ENCODE measurements at places on chromosomes 7 and 10.
A peak's percentile ranks its signal among the peaks of the same experiment; 100 is the strongest.

GRCh38 chr7:137564677-137565076 lies 221.1 kb upstream of the PTN start:
- peak; percentile 13 for DNase-seq

GRCh38 chr10:132789659-132790148 lies 3.8 kb upstream of the NKX6-2 start:
- DNase-seq, result no peak

- DNase-seq, result no peak
Measured at GRCh38 chr7:13027321-13027720, 339.9 kb downstream of the ARL4A start.

GRCh38 chr10:77197544-77197943 lies 440.1 kb downstream of the KCNMA1 start:
- DNase-seq, result no peak

- DNase-seq, result peak; percentile 82
Measured at GRCh38 chr10:44724415-44725174, 186.5 kb upstream of the TMEM72 start.

DNA sequence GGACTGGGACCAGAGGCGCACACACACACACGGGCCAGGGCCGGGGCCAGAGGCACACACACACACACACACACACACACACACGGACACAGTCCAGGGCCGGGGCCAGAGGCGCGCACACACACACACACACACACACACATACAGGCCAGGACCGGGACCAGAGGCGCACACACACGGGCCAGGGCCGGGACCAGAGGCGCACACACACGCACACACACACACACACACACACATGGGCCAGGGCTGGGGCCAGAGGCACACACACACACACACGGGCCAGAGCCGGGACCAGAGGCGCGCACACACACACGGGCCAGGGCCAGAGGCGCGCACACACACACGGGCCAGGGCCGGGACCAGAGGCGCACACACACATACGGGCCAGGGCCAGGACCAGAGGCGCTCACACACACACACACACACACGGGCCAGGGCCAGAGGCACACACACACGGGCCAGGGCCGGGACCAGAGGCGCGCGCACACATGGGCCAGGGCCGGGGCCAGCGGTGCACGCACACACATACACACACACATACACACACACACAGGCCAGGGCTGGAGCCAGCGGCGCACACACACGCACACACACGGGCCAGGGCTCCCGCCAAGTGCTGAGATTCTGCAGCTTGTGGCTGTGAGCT lies 268.8 kb downstream of the ELFN1 start:
- no peak for DNase-seq

- no peak for DNase-seq
Measured at GRCh38 chr10:12568391-12569009, 219.2 kb downstream of the CAMK1D start.

DNA sequence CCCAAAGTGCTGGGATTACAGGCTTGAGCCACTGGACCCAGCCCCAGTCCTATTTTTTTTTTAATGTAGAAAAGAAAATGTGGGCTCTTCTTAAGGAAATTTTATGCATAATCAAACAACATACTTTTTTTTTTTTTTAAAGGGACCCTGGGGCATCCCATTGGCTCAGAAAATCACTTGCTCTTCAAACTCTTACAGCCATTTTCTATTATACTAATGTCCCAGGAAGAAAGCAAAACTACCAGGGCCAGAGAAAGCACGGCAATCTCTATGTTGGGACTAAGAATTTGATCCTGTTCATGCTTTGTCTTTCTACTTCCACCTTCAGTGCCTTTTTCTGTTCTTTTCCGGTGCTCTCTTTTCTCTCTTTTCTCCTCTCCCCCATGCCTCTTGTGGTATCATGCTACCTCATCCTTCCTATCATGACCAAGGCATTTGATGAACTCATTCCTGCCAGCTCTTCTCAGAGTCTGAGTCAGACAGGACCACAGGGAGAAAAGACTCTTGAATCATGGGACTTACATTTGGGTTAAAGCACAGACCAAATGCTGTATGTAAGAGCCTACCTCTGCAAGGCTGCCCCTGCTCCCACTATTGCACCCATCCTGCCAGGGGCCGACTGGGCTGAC lies 76.4 kb upstream of the CCNY start:
- DNase-seq, result peak; percentile 89

DNA sequence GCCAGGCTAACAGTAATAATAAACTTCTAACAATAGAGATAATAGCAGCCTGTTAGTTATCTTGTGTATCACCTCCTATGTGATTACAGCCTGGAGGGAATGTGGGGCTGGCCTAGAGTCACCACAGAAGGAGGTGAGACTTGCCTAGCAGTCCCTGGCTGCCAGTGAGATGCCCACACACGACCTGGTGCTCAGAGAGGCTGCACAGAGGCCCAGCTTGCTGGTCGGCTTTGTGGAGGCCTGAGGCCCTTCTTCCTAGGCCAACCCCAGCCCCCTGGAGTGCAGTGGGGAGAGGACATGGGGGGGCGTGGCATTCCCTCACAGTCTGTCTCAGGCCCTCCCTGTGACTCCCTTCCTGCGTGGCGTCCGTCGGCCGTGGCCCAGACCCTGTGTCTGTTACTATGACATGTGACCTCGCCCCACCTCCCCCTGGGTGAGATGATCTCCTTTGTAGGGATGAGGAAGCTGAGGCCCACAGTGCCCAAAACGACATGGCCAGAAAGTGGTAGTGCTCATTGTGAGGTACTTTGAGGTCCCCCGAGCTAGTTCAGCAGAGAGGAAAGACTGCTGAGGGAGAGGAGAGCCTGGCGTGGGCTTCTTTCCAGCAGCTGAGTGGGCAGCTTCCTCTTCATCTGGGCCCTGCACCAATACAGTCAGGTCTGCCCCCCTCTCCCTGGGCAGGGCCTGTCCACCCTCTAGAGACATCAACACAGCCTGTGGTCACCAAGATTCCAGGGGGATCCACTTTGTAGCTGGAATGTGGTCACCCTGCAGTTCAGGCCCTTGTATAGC lies 29.7 kb downstream of the UNC5B start:
- DNase-seq, result no peak

GRCh38 chr7:1028775-1029636 lies 15.3 kb upstream of the GPR146 start:
- peak; percentile 95 for DNase-seq

- no peak for DNase-seq
Measured at GRCh38 chr7:2665359-2665791, 22.6 kb upstream of the AMZ1 start.

GRCh38 chr10:99806091-99806490 lies 23.7 kb downstream of the ABCC2 start:
- no peak for DNase-seq

GRCh38 chr7:30196408-30196807 lies 61.6 kb downstream of the MTURN start:
- no peak for DNase-seq

- peak; percentile 40 for DNase-seq
Measured at GRCh38 chr10:122861711-122862161, 16.1 kb upstream of the CUZD1 start.

DNA sequence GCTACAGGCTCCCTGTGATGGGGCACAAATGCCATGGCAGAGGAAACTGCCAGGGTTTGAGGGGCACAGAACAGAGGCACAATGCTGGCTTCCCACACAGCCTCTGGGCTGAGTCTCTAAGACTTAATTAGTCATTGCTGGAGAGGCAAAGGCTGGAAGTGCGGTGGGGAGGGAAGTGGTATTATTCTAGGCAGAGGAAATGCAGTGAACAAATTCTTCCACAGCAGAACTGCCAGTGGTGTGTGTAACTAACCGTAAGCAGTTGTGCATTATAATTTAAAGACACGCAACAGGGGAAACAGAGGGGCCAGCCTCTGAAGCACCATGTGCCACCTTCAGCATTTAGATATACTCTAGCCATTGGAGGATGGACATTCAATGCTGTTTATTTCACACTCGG lies 12.8 kb downstream of the ICA1 start:
- no peak for DNase-seq

DNA sequence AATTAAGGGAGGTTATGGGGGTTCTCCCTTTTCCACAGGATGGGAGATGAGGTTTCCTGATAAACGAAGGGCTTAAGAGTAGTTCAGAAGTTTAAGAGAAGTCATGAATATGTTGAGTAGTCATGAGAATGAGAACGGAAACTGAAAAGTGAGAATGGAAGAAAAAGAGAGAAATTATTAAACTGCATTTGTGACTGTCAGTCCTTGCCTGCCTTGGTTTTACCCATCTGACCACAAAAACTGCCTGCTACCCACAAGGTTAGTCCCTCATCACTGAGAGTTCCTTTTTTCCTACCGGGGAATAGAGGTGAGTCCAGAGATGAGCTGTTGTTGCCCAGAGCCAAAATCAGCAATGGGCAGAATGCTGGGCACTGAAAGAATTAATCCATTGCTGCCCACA lies 174.1 kb upstream of the BET1 start:
- DNase-seq, result no peak

DNA sequence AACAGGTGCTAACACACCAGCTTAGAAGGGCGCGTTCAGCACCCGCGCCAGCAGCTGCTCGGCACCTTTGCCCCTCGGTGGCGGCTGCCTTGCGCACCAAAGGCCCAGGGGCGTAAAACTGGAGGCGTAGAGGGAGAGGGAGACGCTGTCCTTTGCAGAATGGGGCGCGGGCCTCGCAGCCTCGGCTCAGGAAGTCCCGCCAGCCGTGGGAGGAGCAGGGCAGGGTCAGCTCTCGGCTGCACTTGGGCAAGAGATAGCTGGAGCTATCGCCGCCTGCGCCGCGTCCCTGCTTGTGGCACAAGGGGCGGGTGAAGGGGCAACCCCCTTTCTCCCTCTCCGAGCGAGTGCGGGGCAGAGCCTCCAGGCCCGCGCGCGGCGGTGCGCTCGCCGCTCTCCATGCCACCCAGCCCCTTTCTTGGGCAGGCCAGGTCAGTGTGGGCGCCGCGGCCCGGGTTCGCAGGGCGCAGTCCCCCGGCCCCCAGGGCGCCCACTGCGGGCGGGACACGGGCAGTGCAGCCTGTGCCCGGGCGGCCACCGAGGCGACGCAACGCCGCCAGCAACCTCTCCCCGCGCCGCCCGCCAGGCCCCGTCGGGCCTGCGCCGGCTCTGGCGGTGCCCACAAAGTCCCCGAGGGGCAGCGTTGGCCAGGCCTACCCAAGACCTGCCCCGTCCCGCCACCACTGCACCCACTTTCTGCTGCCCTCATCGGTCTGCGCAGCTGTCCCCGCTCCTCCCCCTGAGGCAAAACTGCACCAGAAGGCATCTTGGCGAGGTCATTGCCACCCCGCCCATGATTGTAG lies 4.1 kb downstream of the NEUROD6 start:
- peak; percentile 5 for DNase-seq

DNA sequence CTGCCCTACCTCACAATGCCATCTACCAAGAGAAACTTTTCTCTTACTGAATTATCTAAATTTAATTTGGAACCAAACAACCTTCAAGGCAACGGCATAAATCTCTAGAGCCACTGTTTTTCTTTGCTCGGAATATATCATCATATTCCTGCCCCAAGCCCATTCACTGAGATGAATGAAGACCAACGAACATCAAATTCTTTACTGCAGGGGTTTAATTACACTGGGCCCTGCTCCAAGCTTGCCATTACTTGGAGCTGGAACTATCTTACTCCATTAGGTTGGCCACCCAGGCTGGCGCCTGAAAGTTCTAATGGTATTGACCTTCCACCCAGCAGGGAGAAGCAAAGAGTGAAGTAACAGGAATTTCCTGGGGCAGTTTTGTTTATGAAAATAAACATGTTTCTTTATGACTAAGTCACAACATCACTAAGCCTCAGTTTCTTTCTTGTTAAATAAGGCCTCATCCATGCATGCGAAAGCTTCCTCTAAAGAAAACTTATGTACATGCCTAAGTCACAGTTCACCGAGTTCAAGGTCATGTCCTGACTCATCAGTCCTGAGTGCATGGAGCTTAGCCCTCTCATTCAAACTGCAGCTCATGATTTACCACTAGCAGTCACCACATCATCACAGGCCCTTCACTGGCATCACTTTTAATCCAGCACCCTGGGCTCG lies 42.1 kb upstream of the ANAPC16 start:
- DNase-seq, result no peak

DNA sequence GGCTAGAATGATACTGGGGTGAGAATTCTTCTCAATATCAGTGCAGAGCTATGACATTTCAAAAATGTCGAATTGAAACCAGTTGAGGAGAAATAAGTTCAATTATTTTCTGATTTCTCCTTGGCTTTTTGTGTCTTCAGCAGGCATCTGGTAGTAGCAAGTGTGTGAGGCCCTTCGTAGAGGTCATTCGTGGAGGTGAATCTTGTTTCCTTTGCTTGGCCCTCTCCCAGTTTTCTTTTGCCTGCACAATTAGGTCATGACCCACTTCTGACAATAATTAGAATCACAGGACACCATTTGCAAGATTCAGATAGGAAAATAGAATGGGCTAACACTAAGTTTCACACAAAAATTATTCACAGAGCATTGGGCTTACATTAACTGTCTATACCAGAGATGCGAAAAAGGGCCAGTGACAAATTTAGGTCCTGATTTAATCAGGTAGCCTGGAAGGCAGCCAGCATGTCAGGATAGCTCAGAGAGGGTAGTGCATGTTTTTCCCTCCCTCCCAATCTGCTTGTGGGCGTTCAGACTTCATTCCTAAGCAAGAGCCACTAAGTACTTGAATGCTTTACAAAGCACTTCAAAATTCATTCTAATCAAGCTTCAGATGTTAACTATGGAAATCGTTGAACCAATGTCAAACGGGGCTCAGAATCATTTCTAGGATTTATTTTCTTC lies 24.0 kb upstream of the A1CF start:
- DNase-seq, result no peak

DNA sequence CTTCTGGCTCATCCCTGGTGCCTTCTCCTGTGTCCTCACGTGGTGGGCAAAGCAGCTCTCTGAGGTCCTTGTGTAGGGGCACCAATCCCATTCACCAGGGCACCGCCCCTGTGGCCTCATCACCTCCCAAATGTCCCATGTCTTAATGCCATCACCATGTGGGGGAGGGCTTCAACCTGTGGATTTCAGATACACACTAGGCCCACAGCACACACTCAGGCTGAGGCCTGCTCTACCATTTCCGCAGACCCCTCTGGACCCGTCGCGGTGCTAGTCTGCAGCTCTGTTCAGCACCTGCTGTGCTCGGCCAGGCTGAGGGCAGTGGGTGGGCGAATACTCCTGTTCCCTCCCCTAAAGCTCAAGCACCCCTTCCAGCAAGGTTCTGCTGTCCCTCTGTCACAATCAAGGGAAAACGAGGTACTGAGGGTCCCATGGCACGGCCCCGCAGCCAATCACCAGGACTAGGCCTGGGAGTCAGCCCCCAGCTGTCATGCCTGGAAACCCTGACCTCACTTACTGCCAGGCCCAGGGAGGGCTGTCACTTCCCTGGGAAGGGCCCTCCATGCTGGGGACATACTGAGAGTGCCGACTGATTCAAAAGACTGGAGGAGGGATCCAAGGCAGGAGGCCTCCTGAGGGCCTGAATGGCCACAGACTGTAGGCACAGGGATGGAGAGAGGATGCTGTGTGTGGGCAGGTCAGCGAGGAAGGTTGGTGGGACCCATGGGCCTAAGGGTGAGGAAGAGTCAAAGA lies 123.8 kb upstream of the RET start:
- no peak for DNase-seq

GRCh38 chr10:3312403-3312940 lies 139.9 kb upstream of the PITRM1 start:
- DNase-seq, result no peak

All from GM03348 (cell line).